Activated T-cell treated with anti-CD3 and anti-CD28 coated beads for 4 hours (primary cell): ENCODE measurements at places on chromosomes 5 and 9.

DNA sequence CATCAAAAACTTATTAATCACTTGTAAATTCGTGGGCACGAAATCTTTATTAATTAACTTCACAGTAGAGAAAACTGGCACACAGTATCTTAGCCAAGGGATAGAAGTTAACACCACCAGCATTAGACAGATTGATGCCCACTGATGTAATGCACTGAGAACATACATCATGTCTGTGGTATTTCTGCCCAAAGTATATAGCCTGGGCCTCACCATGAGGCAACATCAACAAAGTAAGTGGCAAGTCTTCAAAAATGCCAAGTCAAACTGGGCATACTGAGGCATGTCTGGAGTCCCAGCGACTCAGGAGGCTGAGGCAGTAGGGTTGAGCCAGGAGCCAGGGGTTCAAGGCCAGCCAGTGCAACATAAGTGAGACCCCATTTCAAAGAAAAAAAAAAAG is 79.5 kb downstream of the GLIS3 start:
- DNase-seq = no peak

DNA sequence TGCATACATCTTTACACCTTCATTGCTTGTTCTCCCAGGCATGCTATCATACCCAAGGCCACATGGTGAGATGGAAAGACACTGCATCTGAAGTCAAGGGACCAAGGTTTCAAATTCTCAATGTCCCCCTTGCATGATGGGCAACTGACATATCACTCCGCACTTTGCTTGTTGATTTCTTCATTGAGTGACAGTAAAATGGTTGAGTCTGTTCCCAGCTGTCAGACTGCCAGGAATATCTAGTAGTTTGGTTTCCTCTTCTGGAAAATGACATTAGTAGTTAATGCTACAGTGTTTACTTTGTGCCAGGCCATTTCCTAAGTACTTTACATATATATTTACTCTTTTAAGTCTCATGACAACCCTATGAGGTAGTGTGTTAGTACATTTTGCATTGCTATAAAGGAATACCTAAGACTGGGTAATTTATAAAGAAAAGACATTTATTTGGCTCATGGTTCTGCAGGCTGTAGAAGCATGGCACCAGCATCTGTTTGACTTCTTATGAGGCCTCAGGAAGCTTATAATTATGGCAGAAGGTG is 114.4 kb downstream of the PCSK1 start:
- DNase-seq = no peak

DNA sequence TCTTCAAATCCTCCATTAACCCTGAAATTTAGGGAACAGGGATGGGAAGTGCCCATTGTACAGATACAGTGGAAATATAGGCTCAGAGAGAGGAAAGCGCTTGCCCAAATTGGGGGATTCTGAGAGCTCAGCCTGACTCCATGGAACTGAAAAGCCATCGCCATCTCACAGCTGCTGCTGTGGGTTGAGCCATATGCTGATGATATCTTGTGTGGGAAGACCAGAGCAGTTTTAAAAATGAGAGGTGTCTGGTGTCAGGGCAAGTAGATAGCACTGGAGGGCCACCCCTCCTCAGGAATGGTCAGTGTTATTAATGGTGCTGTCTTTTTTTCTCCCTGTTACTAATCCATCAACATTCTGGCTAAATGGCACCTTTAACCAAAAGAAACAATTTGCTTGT is 50.9 kb upstream of the C5orf58 start:
- no peak for DNase-seq

- DNase-seq = no peak
Observed at GRCh38 chr9:71748280-71748743, 20.0 kb downstream of the CEMIP2 start.

DNA sequence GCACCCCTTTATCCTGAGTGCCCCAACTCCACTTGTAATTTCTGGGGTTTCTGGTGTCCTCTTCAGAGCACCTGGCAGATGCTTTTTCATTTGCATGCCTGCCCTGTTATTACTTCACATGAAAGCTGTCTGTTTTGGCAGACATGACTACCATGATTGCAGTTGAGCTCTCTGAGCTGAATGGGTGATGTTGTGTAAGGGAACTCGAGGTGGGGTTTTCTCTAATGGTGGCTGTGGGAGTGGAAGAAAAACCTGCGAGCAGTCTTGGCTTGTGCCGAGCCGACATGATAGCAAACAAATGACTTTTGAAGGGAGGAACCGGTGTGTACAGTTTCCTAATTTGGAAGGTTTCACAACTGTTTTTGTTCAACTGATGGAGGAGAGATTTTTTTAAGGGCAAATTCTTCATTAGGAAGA is 196.2 kb downstream of the AOPEP start:
- DNase-seq = no peak

GRCh38 chr5:75623846-75624245 is 12.6 kb downstream of the ANKDD1B start:
- DNase-seq = no peak

DNA sequence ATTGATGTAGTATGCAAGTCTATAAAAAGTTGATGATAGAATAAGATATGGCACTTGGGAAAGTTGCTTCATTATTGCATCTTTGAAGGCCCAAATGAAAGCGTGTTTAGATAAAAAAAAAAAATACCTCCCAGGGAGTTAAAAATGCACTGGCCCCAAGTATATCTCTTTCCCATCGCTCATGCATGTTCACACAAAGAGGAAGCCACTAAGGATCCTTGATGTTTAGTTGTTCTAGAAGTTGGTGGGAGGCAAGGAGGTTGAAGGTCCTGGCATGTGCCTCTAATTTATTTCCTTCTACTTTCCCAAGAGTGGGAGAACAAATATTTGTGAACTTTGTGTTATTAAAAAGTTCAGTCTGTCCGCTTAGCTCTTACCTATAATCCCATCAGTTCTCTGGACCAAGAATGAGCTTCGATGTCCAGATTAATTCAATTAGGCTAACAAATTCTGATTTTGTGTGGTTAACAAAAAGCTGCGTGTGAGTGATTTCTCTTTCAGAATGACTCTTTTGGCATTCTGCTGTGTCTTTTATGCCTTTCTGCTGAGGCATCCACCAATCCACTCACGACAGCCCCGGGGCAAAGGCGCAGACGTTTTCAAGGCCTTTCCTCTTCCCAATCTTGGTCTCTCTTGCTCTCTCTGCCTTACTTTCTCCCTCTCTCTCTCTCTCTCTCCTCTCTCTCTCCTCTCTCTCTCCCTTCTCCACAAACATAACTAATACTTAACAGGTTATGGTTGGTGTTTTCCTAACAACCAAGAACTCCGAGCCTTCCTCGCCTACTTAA is 135.1 kb upstream of the ERCC6L2 start:
- DNase-seq = no peak

- DNase-seq = no peak
Observed at GRCh38 chr5:160185626-160186360, 43.5 kb upstream of the FABP6 start.

- no peak for DNase-seq
Observed at GRCh38 chr5:78964889-78965288, 20.2 kb downstream of the ARSB start.

DNA sequence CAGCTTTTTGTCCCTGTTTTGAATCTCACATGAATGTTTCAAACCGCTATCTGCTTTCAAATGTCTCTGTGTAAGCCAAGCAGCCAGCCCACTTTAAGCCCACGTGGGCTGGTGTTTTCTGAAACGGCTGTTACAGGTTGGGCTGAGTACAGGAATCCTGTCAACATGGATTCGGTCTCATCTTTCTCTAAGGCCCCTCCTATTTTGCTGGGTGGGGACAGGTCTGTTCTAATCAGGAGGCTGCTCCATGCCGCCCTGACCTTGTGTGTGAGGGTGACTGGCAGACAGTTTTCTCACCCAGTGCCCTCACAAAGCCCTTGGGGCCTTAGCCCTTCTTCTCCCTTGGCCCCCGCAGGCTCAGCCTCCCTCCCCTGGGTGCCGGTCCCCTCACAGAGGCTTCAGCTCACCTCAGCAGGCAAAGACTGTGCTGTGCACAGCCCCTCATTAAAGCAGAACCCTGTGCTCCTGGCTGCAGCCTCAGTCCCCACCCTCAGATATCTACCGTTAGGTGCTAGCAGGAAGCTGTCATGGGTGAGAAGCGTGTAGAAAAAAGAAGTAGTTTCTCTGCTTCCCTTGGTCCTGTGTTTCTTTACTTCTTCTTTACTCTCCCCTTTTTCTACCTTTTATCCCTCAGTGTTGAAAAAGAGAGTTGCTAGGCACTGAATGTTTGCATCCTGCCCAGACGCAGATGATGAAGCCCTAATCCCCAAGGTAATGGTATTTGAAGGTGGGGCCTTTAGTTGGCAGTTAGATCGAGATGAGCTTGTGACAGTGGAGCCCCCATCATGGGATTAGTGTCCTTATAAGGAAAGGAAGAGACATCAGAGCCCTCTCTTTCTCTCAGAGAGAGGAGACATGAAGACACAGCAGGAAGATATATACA is 205.7 kb downstream of the ADAMTS12 start:
- no peak for DNase-seq
